ENCODE measurements at places on chromosomes 11 and 22. TPM values are rescaled to one million over a fixed set of nuclear protein-coding genes. Genes with fewer than 3 reads are reported as not detected.

OR5P2 gene
- 1.2 TPM for total RNA-seq

GRCh38 chr11:47411884-47412746, 3.7 kb downstream of the SLC39A13 start:
- H3K4me3 ChIP-seq: no peak overlapping the region
- no peaks in the 10 kb centered on the region for H3K27me3 ChIP-seq
- peaks cover 30% of the 10 kb centered on the region for H3K36me3 ChIP-seq

GRCh38 chr11:76601724-76602123, 68.8 kb downstream of the LRRC32 start:
- no peaks in the 10 kb centered on the region for H3K36me3 ChIP-seq
- H3K27me3 ChIP-seq: no peaks in the 10 kb centered on the region
- DNase-seq: no peak
- H3K27ac ChIP-seq: no peak overlapping the region

- H3K4me3 ChIP-seq: peak overlapping the region; percentile 85
- no peaks in the 10 kb centered on the region for H3K36me3 ChIP-seq
- no peak for DNase-seq
- H3K27me3 ChIP-seq: no peaks in the 10 kb centered on the region
- H3K27ac ChIP-seq: no peak overlapping the region
Measured at GRCh38 chr11:2927851-2928604, 1.2 kb downstream of the PHLDA2 start.

DNA sequence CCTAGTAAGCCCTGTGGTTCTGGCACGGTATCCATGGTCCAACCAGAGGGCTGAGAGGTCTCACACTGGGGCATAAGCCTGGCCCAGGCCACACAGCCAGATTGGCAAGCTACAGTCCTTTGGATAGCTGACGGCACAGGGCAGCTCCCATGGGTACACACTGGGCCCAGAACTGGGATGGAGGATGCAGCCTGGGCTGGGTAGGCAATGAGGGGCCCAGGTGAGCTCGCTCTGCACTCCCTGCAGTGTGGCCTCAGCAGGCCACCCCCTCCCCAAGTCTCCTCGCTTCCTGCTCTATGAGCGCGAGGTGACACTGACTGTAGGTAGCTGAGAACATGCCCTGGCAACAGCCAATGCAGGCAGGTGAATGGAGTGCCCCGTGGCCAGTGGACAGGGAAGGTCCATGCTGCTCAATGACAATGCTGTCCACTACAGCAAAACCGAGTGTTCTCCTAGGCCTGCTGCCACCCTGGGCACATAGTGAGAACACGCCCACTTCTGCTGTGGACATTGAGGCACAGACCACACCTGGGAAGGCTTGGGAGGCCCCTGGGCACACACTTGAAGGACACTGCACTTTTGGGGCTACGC, 3.8 kb downstream of the ARVCF start:
- no peak for DNase-seq
- H3K4me3 ChIP-seq: no peak overlapping the region
- no peaks in the 10 kb centered on the region for H3K36me3 ChIP-seq
- no peak overlapping the region for H3K27ac ChIP-seq
- no peaks in the 10 kb centered on the region for H3K27me3 ChIP-seq

GRCh38 chr22:39893526-39893925, at the start of gene ENTHD1:
Gene ENTHD1, minus strand, starts transcription at chr22:39893760. Its CDS starts 6,012 bp downstream, at chr22:39887748.
- no peak for DNase-seq
- no peak within 1 kb of the TSS for H3K27ac ChIP-seq
- H3K4me1 ChIP-seq: no peaks in the 10 kb centered on the region

Data from thoracic aorta (tissue), 2 donors.